ENCODE measurements at places on chromosomes 12 and 14. TPM values are rescaled to one million over a fixed set of nuclear protein-coding genes. Genes with fewer than 3 reads are reported as not detected.

GRCh38 chr14:62796431-62796830, 248.8 kb downstream of the KCNH5 start:
- H3K27ac ChIP-seq = no peak overlapping the region
- DNase-seq = no peak
- no peaks in the 10 kb centered on the region for H3K27me3 ChIP-seq
- H3K4me1 ChIP-seq = no peaks in the 10 kb centered on the region

DNA sequence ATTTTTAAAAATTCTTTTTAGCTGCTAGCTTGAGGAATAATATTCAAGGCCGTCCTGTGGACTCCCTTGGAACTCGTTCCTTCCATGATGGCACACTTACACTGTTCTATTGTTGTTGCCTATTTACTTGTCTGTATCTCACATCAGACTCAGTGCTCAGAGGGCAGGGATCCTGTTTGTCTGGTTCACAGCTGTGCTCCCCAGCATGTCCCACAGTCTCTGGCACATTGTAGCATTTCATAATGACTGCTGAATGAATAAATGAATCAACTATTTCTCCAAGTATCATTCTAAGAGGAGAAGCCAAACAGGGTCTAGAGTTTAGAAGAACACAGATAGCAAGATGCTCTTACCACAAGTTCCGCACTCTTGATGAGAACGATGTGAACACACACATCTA, 48.0 kb downstream of the NTN4 start:
- no peak overlapping the region for H3K4me3 ChIP-seq
- no peak for DNase-seq
- no peak overlapping the region for H3K27ac ChIP-seq

- H3K27me3 ChIP-seq = no peaks in the 10 kb centered on the region
- H3K27ac ChIP-seq = no peak overlapping the region
- no peak overlapping the region for H3K4me3 ChIP-seq
- peaks cover 4% of the 10 kb centered on the region for H3K4me1 ChIP-seq
- no peaks in the 10 kb centered on the region for H3K36me3 ChIP-seq
Measured at GRCh38 chr12:9349888-9350885, 142.0 kb upstream of the PZP start.

DNA sequence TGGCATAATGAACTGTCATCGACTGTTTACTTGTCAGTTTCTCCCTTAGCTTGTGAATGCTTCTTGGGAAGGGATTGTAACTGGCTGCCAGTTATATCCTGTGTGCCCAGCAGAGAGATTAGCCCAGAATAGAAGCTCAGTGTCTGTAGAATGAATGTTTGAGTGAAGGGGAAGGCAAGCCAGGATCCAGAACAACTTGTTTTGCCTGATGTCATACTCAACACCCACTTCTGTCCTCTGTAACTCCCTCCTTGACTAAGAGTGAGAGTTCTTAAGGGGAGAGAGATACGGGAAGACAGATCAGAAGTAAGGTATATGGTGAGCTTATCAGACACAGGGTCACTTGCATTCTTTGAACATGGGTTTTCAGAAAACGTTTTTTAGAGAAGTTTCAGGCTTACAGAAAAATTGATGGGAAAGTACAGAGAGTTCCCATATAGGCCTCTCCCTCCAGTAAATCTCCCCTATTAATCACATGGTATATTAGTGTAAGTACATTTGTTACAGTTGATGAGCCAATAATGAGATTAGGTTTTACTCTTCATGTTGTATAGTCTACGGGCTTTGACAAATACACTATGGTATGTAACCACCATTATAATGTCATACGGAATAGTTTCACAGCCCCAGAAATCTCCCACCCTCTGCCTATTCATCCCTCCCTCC, 5.6 kb upstream of the SPPL3 start:
- H3K27ac ChIP-seq = no peak overlapping the region
- H3K36me3 ChIP-seq = no peaks in the 10 kb centered on the region
- DNase-seq = no peak
- H3K27me3 ChIP-seq = no peaks in the 10 kb centered on the region
- no peak overlapping the region for H3K4me3 ChIP-seq
- H3K4me1 ChIP-seq = no peaks in the 10 kb centered on the region

DNA sequence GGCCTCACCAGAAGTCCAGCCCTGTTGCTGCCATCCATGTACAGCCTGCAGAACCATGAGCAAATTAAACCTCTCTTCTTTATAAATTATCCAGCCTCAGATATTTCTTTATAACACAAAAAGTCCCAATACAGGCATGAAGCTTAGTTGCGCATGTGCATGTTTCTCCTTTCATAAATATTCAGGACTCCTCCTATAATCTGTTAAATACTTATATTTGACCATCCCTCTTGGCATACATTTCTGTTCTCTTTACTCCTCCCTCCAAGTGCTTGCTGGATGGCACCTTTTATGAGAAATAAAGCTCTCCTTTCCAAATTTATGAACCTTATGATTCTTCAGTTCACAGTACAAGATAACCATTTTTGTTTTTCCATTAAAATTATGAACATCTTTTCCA, 20.5 kb downstream of the DAAM1 start:
- H3K4me3 ChIP-seq = no peak overlapping the region
- H3K27ac ChIP-seq = no peak overlapping the region
- H3K27me3 ChIP-seq = no peaks in the 10 kb centered on the region
- H3K36me3 ChIP-seq = no peaks in the 10 kb centered on the region

DNA sequence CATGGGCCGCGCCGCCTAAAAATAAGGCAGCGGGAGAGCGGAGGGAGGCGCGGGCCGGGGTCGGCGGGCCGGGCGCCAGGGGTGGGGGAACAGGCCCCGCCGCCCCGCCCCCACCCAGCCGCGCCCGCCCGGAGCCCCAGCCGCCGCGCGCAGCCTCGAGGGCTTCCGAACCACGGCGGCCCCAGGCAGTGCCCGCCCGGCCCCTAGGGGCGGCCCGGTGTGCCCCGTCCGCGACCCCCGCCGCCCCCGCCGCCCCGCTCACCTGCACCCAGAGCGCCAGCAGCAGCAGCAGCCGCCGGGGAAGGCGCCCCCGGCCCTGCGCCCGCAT, 519 bp downstream of the JAG2 start:
- H3K27me3 ChIP-seq = no peaks in the 10 kb centered on the region
- no peaks in the 10 kb centered on the region for H3K36me3 ChIP-seq
- peaks cover 11% of the 10 kb centered on the region for H3K4me1 ChIP-seq
- DNase-seq = no peak
- H3K27ac ChIP-seq = no peak overlapping the region

DNA sequence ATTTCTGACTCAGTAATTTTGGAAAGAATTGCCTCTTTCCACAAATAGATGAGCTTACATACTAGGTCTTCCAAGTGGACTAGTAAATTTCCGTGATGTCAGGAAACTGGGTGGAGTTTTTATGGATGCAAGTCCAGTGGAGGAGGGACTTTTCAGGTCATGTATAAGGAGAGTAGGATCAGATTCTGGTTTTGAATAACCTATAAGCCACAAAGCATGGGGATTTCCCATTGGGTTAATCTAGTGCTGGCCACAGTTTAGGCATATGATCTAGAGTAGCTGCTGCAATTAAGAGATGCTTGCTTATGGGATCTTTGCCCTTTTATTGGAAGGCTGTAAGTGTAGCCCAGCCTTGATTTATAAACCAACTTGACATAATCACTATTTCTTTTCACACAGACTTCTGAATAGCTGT, 33.8 kb downstream of the STK38L start:
- H3K36me3 ChIP-seq = no peaks in the 10 kb centered on the region
- H3K27me3 ChIP-seq = no peaks in the 10 kb centered on the region
- H3K4me1 ChIP-seq = no peaks in the 10 kb centered on the region
- H3K4me3 ChIP-seq = no peak overlapping the region
- DNase-seq = no peak

GRCh38 chr14:104974665-104975390, 3.3 kb downstream of the AHNAK2 start:
- H3K27ac ChIP-seq = no peak overlapping the region
- H3K4me1 ChIP-seq = no peaks in the 10 kb centered on the region
- H3K36me3 ChIP-seq = no peaks in the 10 kb centered on the region
- peaks cover 8% of the 10 kb centered on the region for H3K27me3 ChIP-seq

DNA sequence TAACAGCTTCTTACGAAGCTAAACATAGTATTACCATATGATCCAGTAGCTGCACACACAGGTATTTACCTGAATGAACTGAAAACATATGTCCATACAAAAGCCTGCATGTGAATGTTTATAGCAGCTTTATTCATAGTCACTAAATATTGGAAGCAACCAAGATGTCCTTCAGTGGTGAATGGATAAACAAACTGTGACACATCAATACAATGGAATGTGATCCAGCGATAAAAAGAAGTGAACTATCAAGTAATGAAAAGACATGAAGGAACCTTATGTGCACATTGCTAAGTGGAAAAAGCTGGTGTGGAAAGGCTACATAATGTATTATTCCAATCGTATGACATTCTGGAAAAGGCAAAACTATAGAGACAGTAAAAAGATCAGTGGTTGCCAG, 38.1 kb upstream of the JDP2 start:
- no peaks in the 10 kb centered on the region for H3K4me1 ChIP-seq
- H3K4me3 ChIP-seq = no peak overlapping the region
- no peak for DNase-seq
- no peak overlapping the region for H3K27ac ChIP-seq
- no peaks in the 10 kb centered on the region for H3K36me3 ChIP-seq

DNA sequence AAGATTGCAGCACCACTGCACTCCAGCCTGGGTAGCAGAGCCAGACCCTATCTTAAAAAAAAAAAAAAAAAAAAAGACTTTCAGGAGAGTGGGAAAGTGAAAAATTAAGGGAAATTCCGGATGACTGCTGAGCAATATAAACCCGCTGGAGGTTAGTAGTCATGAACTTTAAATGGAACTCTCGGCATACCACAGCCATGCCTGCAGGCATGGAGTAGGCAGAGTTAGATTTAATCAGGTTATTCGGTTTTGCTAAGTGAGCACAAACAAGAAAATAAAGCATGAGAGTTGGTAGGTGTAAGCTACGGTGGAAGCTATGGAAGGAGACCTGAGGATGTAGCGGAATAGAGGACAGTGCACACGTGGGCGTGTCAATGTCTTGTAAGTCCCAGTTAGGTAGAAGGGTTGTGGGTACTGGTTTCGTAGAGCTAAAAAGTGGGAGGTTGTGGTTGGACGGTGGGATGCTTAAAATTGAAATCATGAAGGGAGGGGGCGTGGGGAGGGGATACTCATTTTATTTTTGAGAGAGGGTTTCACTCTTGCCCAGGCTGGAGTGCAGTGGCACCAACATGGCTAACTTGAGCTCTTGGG, 11.8 kb upstream of the TUBA1C start:
- no peak overlapping the region for H3K4me3 ChIP-seq
- no peaks in the 10 kb centered on the region for H3K36me3 ChIP-seq
- H3K27me3 ChIP-seq = no peaks in the 10 kb centered on the region
- H3K4me1 ChIP-seq = no peaks in the 10 kb centered on the region

GRCh38 chr12:117671734-117672133, 297.1 kb downstream of the KSR2 start:
- no peak overlapping the region for H3K4me3 ChIP-seq
- H3K36me3 ChIP-seq = no peaks in the 10 kb centered on the region
- H3K27me3 ChIP-seq = no peaks in the 10 kb centered on the region
- no peak overlapping the region for H3K27ac ChIP-seq
- DNase-seq = no peak
- H3K4me1 ChIP-seq = no peaks in the 10 kb centered on the region

DNA sequence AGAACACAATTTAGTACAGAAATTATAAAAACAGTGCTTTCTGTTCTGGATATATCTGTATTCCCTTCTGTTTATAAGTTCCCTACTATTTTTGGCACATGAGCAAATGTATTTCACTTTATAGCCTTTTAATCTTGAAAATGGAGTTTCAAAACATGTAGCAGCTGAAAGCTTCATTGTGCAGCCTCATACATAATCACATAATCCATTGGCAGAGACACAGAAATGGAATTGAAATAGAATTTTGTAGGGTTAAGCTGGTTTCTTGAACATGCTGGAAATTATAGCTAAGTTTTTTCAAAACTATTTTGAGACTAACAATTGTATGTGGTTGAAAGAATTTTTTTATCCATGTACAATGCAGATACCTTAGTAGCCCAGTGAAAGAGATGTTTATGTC, 614.3 kb upstream of the MDGA2 start:
- no peak overlapping the region for H3K4me3 ChIP-seq
- no peaks in the 10 kb centered on the region for H3K27me3 ChIP-seq
- DNase-seq = no peak
- H3K36me3 ChIP-seq = no peaks in the 10 kb centered on the region
- no peaks in the 10 kb centered on the region for H3K4me1 ChIP-seq

- DNase-seq = peak; percentile 11
- H3K27ac ChIP-seq = peak overlapping the region; percentile 67
- peak overlapping the region; percentile 90 for H3K4me3 ChIP-seq
- peaks cover 19% of the 10 kb centered on the region for H3K4me1 ChIP-seq
- no peaks in the 10 kb centered on the region for H3K27me3 ChIP-seq
Measured at GRCh38 chr12:32105986-32106516, 596 bp upstream of the BICD1 start.

DNA sequence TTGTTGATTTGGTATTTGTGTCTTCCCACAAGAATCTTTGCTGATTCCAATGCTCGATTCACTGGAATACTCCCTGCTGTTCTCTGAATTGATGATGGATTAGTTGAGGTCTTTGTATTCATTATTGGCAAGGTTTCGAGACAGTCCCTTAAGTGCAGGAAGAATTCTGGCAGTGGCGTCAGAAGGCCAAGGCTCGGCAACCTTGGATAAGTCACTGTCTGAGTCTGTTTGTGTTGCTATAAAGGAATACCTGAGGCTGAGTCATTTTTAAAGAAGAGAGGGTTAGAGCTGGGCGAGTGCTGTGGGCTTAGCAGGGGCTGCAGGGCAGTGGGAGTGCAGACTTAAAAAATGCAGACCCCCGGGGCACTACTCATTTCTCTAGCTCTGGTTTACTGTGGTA, 56.9 kb downstream of the CHST11 start:
- no peak overlapping the region for H3K4me3 ChIP-seq
- no peaks in the 10 kb centered on the region for H3K36me3 ChIP-seq
- no peak overlapping the region for H3K27ac ChIP-seq
- H3K27me3 ChIP-seq = no peaks in the 10 kb centered on the region

- peak overlapping the region; percentile 61 for H3K27ac ChIP-seq
- peaks cover 40% of the 10 kb centered on the region for H3K4me1 ChIP-seq
Measured at GRCh38 chr12:94207849-94208621, 59.7 kb downstream of the PLXNC1 start.

- H3K4me3 ChIP-seq = no peak overlapping the region
- no peaks in the 10 kb centered on the region for H3K36me3 ChIP-seq
- peaks cover 1% of the 10 kb centered on the region for H3K27me3 ChIP-seq
- H3K27ac ChIP-seq = no peak overlapping the region
- no peak for DNase-seq
Measured at GRCh38 chr14:62123961-62124360, 361.7 kb downstream of the SNAPC1 start.

- DNase-seq = no peak
- no peak overlapping the region for H3K27ac ChIP-seq
- no peak overlapping the region for H3K4me3 ChIP-seq
- H3K4me1 ChIP-seq = no peaks in the 10 kb centered on the region
- H3K27me3 ChIP-seq = no peaks in the 10 kb centered on the region
Measured at GRCh38 chr14:75221797-75222196, 45.4 kb upstream of the TMED10 start.

Gene TMEM106C
- 34.7 TPM for total RNA-seq

Gene SLC35F4
- not detected for total RNA-seq

Gene C14orf39
- not detected for total RNA-seq

Gene KRT75
- not detected for total RNA-seq

Gene KRT80
- not detected for total RNA-seq

Gene GLT8D2
- not detected for total RNA-seq

Gene FOXG1
- not detected for total RNA-seq

Gene CABP1
- not detected for total RNA-seq

Measured in naive thymus-derived CD4-positive, alpha-beta T cell (primary cell).